ENCODE measurements at places on chromosomes 2 and 18.

DNA sequence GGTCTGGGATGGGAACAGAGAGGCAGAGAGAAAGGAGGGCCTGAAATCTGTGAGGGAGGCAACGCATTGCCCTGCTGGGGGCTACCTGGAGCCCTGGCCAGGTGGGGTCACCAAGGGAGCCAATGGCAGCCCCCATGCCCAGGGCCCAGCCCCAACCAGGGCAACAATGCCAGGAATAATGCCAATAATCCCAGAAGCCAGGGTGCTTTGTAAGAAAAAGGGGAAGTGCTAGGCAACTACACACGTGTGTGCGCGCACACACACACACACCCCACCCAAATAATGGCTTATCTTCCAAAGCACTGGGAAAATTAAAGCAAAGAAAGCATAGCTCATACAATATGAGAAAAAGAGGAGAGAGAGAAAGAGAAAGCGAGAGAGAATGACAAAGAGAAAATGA lies 7.0 kb upstream of the CLEC4F start:
- no peak for DNase-seq

DNA sequence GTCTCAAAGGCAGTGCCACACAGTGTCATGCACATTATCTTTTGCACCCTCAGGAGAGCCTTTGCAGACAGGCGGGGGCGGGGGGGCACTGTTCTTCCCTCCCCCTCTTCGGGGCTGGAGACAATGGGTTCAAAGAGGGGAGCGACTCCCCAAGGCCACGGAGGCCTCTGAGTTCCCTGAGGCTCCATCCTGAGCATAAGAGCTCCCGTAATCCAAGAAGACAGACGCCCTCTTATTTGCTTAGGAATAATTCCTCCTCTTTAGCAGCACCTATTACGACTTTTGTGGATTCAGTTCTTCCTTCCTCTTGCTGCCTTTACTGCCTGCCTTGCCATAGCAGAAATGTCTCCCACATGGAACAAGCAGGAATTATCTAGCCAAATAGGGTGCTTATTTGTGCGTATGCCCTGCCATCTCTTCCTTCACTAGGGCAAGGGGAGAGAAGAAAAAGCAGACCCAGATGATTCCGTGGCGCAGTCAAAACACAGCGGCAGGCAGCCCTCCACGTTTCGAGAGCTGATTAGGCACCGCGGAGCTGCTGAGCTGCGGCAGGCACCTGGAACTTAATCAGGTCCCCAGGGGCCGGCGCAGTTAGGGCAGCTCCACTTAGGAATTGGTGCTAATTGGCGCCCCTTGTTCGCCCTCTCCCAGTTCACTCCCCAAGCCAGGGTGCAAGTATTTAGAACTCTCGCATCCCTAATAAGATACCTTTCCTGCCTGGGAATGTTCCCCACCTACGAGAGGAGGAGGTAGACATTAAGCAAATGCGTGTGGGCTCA lies 233.4 kb upstream of the MYT1L start:
- DNase-seq, result peak; percentile 78

- DNase-seq, result no peak
These were observed 217.8 kb downstream of the BCL11A start for GRCh38 chr2:60335533-60336237.

GRCh38 chr2:1823187-1824169 lies 79.2 kb upstream of the PXDN start:
- DNase-seq, result no peak

GRCh38 chr18:34311468-34311867 lies 86.8 kb upstream of the NOL4 start:
- DNase-seq, result no peak

Measured in NCI-H524 treated with DMSO at 0.1 percent for 48 hours (cell line).